ENCODE measurements at places on chromosomes 16 and 17.

DNA sequence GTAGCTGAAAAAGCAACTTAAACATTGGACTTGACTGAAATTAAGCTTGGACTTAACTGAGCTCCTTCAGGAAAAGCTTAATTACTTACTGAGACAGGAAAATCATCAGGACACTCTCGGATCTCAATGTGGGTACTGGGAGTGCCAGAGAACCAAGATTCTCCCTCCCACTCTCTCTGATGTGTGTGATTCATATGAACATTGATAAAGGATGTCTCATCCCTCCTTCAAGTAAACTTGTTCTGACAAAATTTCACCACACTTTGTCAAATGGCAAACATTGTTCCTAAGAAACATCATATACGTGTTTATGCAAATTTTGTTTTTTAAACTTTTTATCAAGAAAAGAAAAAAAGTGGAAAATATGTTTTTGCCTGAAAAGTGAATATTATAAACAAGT, 4.1 kb upstream of the SLFN5 start:
- DNase-seq = no peak

GRCh38 chr17:32628271-32629044, 141.7 kb downstream of the CDK5R1 start:
- no peak for DNase-seq

GRCh38 chr17:67290711-67291291, 45.8 kb upstream of the HELZ start:
- no peak for DNase-seq

- no peak for DNase-seq
Observed at GRCh38 chr16:75322740-75323139, 71.3 kb upstream of the BCAR1 start.

DNA sequence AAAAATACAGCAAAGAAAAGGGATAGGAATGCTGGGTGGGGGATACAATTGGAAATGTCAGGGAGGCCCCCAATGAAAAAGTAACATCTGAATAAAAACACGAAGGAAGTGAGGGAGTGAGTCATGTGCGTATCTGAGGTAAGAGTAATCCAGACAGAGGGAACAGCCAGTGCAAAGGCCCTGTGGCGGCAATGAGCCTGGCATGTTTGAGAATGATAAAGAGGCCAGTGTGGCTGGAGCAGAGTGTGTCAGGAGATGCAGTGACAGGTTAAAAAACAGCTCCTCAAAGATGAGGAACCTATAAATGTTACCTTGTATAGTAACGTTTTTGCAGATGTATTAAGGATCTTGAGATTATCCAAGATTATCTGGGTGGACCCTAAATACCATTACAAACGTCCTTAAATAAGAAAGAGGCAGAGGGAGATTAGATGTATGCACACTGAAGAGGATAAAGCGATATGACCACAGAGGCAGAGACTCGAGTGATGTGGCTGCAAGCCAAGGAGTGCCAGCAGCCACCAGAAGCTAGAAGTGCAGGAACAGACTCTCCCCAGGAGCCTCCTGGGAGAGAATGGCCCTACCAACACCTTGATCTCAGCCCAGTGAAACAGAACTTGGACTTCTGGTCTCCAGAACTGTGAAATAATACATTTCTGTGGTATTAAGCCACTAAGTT, 17.8 kb upstream of the SLC35B1 start:
- DNase-seq = no peak

DNA sequence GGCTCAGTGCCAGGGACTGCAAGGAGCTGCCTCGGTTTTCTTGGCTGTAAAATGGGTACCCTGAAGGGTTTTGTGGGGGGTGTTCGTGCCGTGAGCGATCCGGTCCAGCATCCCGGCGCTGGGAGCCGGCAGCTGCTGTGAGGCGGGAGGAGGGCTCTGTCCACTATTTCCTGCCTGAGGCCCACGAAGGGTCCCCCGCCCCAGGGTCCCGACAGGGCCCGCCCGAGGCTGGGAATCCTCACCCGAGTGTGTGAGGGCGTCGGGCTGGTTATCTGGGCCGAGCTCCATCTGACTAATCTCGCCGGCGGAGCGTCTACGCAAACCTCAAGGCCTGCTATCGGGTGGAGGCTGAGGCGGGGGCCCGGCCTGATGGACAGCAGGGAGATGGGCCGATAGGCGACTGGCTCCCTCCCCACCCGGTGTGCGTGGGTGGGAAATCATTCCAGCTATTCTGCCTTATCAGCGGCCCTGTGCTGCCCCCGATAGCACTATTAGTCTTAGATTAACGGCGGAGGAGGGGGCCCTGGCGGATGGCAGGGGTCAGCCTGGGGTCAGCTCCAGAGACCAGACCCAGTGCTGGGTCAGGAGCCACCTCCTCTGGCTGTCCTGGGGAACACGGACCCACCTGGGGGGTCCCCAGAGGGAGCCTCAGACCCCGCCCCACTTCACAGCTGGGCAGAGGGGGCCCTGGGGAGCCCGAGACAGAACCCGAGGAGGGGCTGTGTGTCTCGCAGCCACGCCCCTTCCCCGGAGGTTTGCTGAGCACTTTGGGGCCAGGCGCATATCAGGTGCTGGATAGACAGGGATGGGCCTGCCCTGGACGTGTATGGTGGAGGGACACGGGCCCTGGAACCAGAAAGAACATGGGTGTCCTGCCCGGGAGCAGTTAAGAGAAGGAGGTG, 44.7 kb downstream of the ZFPM1 start:
- no peak for DNase-seq

All from brain pericyte (primary cell).